ENCODE measurements at places on chromosomes 5 and 9. TPM values are rescaled to one million over a fixed set of nuclear protein-coding genes. Genes with fewer than 3 reads are reported as not detected.

SLC9A3 gene
- total RNA-seq, result 2.2 TPM

FGF10 gene
- total RNA-seq, result not detected

HTR1A gene
- not detected for total RNA-seq

SPATA31C1 gene
- not detected for total RNA-seq

TSPAN17 gene
- 64.5 TPM for total RNA-seq

ST8SIA4 gene
- total RNA-seq, result 0.23 TPM

IL13 gene
- not detected for total RNA-seq

ALDOB gene
- not detected for total RNA-seq

TOR4A gene
- total RNA-seq, result 27.5 TPM

SUSD1 gene
- 14.5 TPM for total RNA-seq

ASPN gene
- not detected for total RNA-seq

SV2C gene
- total RNA-seq, result not detected

PCDHB5 gene
- total RNA-seq, result 1.6 TPM

SLC6A19 gene
- total RNA-seq, result 0.38 TPM

FAXDC2 gene
- 0.55 TPM for total RNA-seq

GDA gene
- 1.2 TPM for total RNA-seq

ANKRD18B gene
- total RNA-seq, result 4.8 TPM

FOXD4L3 gene
- total RNA-seq, result 0.12 TPM

PLAC8L1 gene
- 0.31 TPM for total RNA-seq

CCL28 gene
- 0.03 TPM for total RNA-seq

C9orf153 gene
- 0.21 TPM for total RNA-seq

MAMDC2 gene
- total RNA-seq, result 0.16 TPM

MLANA gene
- not detected for total RNA-seq

INSL4 gene
- 17.9 TPM for total RNA-seq

SURF2 gene
- total RNA-seq, result 46.1 TPM

PCDHB2 gene
- 3.9 TPM for total RNA-seq

STPG3 gene
- not detected for total RNA-seq

PGGT1B gene
- 21.2 TPM for total RNA-seq

PCDHGA5 gene
- total RNA-seq, result 0.13 TPM

CXXC5 gene
- total RNA-seq, result 16.9 TPM

CDH9 gene
- not detected for total RNA-seq

RNF224 gene
- total RNA-seq, result 0.18 TPM

GABRA1 gene
- not detected for total RNA-seq

ZNF474 gene
- total RNA-seq, result 0.17 TPM

SLC25A2 gene
- total RNA-seq, result not detected

ZMAT2 gene
- total RNA-seq, result 81.9 TPM

RALGDS gene
- total RNA-seq, result 26.9 TPM

ZNF883 gene
- 0.85 TPM for total RNA-seq

GRM6 gene
- not detected for total RNA-seq

IFNA21 gene
- total RNA-seq, result not detected

PIGO gene
- 44.9 TPM for total RNA-seq

RNF44 gene
- 35.8 TPM for total RNA-seq

HMGXB3 gene
- 33.2 TPM for total RNA-seq

PCDHGB4 gene
- total RNA-seq, result 0.56 TPM

TRIM14 gene
- 10.9 TPM for total RNA-seq

CORO2A gene
- 1.5 TPM for total RNA-seq

GADD45G gene
- total RNA-seq, result 0.21 TPM

FBXO10 gene
- 7.2 TPM for total RNA-seq

SEMA4D gene
- 5.4 TPM for total RNA-seq

EFNA5 gene
- total RNA-seq, result 20.5 TPM

CCL27 gene
- not detected for total RNA-seq

GLRA1 gene
- total RNA-seq, result not detected

TUSC1 gene
- total RNA-seq, result 6.1 TPM

TSLP gene
- total RNA-seq, result not detected

NELFB gene
- total RNA-seq, result 60.5 TPM

GNE gene
- 17.7 TPM for total RNA-seq

ACSL6 gene
- 0.22 TPM for total RNA-seq

MCTP1 gene
- 11.5 TPM for total RNA-seq
